CD4-positive, alpha-beta T cell treated with Interleukin-6 for 4 hours (primary cell): ENCODE measurements at places on chromosomes 1 and 21.
A peak's percentile ranks its signal among the peaks of the same experiment; 100 is the strongest.

DNA sequence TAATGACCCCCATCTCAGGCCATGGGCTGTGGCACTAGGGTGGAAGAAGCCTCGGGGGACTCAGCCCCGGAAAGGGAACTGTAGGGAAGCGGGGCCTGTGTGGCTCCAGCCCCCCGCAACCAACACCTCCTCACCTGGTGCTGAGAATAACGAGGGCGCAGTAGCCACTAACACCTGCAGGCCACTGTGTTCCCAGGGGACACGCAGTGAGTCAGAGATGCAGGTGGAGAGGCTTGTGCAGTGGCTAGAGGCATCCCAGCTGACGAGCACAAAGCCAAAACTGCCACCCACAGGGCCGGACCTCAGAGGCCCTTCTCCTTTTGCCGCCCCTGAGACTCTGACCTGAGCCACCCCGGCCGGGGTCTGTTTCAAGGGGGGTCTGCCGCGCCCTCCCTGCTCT is 33.5 kb upstream of the CCDC27 start:
- no peak for DNase-seq

GRCh38 chr21:46675595-46676280 is 40.3 kb downstream of the PRMT2 start:
- no peak for DNase-seq

- DNase-seq, result peak; percentile 39
Observed at GRCh38 chr1:234231061-234231892, 142.0 kb upstream of the COA6 start.

DNA sequence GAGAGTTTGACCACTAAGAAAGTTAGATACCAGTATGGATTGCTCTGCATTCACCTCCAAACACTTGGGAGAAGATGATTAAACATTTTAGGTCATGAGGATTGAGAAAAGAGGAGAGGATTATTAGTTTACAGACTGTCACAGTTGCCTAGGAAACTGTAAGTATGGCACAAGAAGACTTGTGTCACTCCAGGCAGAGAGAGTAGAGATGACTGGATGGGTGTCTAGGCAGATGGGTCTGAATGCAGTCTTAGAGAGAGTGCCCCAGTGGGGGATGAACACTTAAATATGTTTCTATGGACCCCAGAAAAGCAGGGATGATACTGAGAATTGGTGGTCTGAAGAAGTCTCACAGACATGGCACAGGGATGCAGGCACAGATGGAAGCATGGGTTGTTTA is 477.6 kb upstream of the B3GALT2 start:
- DNase-seq, result no peak

GRCh38 chr1:200090252-200091159 is 63.0 kb downstream of the NR5A2 start:
- no peak for DNase-seq

- no peak for DNase-seq
Observed at GRCh38 chr1:197063212-197063611, 3.8 kb downstream of the F13B start.

- DNase-seq, result no peak
Observed at GRCh38 chr1:15454256-15454655, 2.3 kb upstream of the CELA2A start.

- DNase-seq, result no peak
Observed at GRCh38 chr1:95013950-95014574, 58.7 kb downstream of the ALG14 start.

- DNase-seq, result peak; percentile 31
Observed at GRCh38 chr1:59699227-59699847, 115.4 kb upstream of the HOOK1 start.

DNA sequence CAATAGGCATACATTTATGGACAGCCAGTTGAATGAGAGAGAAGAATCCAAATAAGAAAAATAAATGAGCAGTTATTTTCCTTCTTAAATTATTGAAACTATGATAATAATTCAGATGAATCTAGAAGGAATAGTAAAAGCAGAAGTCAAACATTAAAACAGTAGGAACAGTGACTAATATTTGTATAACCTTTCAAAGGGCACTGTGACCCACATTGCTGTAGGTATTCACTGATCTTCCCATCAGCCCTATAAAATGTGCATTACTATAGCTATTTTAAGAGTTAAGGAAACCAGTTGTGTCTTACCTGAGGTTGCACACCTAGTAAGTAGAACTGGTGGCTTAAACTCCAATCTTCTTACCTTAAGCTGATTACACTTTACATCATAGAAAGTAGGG is 102.8 kb upstream of the ARTN start:
- DNase-seq, result no peak

DNA sequence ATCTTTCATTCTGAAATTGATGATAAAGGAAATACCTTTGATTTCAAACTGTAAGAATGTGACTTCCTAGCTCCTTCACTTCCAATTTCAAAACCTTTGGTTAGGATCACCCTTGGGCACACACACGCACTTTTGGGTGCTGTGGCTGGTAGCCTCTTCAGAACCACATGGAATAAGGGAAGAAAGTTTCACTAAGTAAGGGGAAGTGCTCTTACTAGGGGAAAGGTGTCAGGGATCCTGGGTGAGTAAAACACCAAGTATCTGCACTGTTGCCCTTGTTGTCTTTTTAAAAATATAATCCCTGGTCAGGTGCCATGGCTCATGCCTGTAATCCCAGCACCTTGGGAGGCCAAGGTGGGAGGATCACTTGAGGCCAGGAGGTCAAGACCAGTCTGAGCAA is 132.4 kb downstream of the SDCCAG8 start:
- DNase-seq, result no peak

DNA sequence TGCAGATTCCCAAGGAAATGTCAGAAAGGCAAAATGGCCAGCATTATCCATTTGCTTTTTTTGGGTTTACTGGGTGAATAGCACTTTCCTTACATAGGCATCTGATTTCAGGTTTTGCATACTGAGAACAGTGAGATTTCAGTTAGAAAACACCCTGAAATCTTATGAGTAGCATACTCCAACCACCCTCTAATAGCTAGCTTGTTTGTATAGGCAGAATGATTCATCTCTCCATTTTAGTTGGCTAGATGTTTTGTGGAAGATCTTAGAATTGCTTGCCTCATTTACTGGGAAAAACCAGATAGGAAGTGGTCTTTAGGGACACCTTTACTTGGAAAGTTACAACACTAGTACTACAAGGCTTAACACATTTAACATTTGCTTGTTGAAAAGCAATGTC is 10.4 kb downstream of the KYAT3 start:
- no peak for DNase-seq

GRCh38 chr1:67978890-67979516 is 71.4 kb downstream of the DIRAS3 start:
- DNase-seq, result no peak

GRCh38 chr1:42263019-42263418 is 72.0 kb downstream of the FOXJ3 start:
- DNase-seq, result no peak

- DNase-seq, result peak; percentile 11
Observed at GRCh38 chr1:61851849-61852669, 109.8 kb downstream of the PATJ start.
